ENCODE measurements at places on chromosomes 6 and 20.
A peak's percentile ranks its signal among the peaks of the same experiment; 100 is the strongest.

- DNase-seq, result peak; percentile 85
These were observed 31.7 kb upstream of the TBPL1 start for GRCh38 chr6:133921249-133921859.

DNA sequence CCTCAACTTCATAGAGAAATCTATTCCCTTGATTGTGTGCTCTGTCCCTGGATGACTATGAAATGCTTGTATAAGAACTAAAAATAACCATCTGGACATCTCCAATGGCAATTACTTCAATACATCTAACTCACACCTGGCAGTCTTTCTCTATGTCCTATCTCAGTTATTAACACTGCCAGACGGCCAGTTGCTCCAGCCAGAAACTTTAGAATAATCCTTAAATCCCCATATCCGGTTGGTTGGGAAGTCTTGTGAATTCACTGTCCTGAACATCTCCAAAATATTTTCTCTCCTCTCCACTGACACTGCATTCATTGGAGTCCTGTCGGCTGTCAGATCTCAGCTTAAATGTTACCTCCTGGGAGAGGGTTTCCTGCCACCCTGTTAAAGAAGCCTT lies 12.2 kb upstream of the LAMA2 start:
- DNase-seq, result no peak

DNA sequence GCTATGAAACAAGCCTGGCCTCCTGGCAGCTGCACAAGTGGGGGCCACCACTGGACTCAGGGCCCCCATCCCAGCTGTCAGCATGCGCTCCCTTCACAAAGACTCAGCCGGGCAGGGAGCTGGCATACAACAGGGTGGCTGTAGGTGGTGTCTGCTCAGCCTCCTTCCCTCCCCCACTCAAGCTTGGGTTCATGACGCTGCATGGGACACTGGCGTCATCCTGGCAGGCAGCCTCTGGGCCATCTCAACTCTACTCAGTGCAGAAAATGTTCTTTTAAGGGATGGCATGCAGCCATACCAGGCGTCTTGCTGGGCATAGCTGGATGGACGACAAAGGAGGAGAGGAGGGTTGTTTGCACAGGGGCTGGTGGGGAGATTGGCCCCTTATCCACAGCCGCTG lies 30.5 kb downstream of the SAYSD1 start:
- no peak for DNase-seq

GRCh38 chr6:81613606-81614005 lies 138.9 kb downstream of the TENT5A start:
- DNase-seq, result no peak

DNA sequence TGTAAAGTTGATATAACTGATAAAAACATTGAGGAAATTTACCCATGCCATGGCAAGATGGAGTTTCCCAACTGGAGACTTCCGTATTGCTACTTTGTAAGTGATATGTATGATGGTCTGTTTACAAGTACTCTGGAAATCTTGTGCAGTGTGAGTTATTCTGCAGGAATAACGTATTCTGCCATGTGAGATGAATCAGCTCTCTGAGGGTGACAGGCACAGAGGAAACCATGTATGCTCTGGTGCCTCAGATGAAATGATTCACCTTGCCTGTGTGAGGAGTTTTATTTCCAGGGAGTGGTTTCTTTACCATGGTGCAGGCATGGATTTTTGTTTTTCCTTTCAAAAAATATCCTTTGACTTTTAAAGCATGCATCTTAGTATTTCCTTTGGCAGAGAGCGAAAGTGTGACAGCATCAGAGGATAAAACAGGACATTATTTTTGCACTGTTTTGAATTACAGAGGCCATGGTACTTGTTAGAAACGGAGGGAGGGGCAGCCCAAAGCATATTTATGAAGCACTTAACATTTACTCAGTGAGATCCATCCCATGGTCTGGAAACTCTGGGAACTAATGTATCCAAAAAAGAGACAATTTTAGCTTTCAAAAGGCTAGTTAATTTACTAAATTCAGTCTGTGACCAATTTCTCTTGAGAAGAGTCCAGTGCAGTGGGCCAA lies 36.0 kb upstream of the MTRF1L start:
- no peak for DNase-seq

DNA sequence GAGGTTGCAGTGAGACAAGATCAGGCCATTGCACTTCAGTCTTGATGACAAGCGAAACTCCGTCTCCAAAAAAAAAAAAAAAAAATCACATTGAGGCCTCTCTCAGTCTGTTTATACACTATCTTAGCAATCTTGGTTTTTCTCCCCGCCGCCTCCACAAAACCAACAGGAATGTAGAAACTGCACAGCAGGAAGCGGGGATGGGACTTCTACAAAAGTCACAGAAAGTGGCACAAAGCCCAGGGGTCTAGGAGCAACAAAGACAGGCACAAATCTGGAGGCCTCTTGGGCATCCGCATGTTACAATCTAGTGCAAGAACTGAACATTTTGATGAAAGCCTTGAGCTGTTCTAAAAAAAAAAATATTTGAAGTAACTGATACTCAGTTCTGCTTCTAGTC lies 48.6 kb downstream of the KDM1B start:
- no peak for DNase-seq

DNA sequence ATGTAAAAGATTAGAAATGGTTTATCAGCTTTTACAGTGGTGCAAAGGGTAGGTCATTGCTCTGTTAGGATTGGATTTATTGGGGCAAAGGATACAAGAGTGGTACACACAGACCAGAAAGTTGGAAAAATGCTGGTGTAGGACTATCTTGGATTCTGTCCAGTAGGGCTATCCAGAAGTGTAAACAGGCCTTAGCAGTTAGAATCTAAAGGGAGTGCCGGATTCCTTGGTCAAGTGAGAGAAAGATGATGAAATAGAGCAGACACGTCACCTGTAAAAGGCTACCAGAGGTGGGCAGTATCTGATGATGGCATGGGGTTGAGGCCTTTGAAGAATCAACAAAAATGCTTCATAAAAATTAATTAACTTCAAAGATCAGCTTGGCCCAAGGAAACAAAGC lies 975.9 kb downstream of the KIF16B start:
- no peak for DNase-seq

GRCh38 chr20:31547720-31548298 lies 33.6 kb downstream of the HM13 start:
- DNase-seq, result peak; percentile 54

- DNase-seq, result no peak
These were observed 19.4 kb downstream of the DSTN start for GRCh38 chr20:17589161-17589834.

DNA sequence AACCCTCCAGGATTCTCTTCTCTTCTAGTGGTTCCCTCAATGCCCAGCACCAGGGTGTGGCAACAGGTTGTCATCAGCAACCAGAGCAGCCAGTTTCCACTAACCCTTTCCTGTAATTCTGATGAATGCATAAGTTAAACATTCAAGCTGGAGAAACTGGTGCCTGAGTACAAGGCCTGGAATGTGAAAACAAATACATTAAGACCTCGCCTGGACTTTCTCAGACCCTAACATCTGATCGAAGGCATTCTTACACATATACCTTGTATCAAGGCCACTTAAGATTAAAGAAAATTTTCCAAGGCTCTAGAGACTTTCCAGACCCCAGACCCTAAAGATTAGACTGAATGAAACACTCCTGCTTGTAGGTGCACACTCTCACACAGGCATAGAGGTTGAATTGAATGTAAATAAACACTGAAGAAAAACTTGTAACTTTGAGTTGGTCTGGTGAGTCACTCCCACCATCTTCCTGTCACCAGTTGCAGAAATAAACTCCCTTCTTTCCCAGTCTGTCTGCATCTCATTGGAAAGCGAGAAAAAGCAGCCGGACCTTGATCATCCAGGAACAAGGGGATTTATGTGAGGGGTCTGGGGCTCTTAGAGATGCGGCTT lies 9.0 kb downstream of the LRP11 start:
- DNase-seq, result no peak

GRCh38 chr20:53934421-53935343 lies 135.7 kb downstream of the BCAS1 start:
- peak; percentile 81 for DNase-seq

- no peak for DNase-seq
These were observed 259.3 kb downstream of the KIF16B start for GRCh38 chr20:16313917-16314316.

GRCh38 chr20:50379049-50379990 lies 130.9 kb upstream of the PTPN1 start:
- DNase-seq, result no peak

DNA sequence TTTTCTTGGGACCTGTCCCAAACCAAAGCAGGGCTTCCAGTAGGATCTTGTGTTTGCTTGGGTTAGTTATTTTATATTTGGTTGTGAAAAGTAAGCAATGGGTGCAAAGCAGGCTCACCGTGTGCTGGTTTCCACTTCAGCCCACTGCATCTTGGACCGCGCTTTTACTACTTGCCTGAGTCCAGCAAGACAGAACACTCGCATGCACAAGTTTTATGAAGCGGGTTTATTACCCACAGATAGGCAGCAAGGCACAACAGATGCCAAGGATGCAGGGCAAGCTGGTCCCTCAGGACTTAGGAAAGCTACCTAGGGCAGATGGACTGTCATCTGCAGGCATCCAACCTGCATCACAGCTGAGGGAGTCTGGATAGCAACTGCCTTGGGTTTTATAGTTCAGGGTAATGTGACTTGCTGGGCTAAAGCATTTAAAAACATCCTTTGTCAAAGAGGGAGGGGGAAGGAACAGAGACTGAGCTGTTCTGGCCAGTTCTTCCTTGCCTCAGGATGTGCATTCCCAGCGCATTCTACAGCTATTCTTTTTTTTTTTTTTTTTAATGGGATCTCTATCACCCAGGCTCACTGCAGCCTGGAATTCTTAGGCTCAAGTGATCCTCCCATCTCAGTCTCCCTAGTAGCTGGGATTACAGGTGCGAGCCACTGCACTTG lies 18.5 kb downstream of the CITED2 start:
- DNase-seq, result no peak

DNA sequence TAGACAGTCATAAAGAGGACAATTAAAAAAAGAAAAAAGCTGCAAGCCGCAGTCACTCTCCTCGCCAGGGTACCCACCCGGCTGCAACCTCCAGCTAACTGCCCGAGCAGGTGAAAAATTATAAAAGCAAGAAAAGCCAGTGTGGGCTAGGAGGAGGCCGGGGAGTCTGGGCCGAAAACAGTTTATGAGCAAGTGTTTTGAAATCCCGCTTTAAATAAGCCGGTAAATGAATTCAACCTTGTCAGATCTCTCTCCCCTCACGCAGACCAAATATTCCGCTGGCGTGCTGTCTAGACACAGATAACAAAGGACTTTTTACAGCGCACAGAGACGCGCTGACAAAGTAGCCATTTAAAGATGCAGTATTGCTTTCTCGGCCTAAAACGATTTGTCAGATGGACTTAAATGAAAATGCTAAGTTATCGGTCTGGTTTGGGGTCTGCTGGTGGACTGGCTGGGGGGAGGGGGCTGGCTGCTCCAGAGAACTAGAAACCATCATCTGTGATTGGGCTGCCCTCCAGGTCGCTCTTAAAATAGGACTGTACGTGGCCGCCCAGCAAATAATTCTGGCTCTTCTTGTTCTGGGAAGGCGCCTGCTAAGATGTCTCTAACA lies 24.6 kb downstream of the PMEPA1 start:
- DNase-seq, result no peak

GRCh38 chr6:131669891-131670290 lies 31.3 kb downstream of the OR2A4 start:
- no peak for DNase-seq

DNA sequence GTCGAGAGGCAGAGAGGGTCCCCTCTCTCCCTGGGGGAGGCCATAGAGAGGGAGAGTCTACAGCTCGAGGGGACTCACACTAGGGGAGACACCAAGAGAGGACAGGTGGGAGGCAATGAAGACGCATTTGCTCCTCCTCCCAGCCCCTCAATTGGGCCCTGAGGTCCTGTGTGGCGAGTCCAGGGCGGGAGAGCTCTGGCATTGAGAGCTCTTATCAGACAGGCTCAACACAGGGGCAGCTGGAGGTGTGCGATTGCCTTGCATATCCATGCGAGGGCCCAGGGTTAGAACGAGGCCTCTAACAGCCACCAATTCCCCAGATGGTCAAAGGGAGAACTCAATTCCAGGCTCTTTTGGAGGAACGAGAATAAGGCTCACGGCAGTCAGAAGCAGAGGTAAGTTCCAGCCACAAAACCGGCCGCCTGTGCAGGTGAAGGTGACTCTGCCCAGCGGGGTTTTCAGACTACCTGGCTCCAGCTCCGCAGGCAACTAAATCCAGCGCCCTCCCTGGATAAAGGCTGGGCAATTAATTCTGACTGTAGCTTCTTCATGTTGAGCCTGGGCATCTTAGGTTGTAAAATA lies 94.0 kb upstream of the MPC1 start:
- DNase-seq, result no peak

DNA sequence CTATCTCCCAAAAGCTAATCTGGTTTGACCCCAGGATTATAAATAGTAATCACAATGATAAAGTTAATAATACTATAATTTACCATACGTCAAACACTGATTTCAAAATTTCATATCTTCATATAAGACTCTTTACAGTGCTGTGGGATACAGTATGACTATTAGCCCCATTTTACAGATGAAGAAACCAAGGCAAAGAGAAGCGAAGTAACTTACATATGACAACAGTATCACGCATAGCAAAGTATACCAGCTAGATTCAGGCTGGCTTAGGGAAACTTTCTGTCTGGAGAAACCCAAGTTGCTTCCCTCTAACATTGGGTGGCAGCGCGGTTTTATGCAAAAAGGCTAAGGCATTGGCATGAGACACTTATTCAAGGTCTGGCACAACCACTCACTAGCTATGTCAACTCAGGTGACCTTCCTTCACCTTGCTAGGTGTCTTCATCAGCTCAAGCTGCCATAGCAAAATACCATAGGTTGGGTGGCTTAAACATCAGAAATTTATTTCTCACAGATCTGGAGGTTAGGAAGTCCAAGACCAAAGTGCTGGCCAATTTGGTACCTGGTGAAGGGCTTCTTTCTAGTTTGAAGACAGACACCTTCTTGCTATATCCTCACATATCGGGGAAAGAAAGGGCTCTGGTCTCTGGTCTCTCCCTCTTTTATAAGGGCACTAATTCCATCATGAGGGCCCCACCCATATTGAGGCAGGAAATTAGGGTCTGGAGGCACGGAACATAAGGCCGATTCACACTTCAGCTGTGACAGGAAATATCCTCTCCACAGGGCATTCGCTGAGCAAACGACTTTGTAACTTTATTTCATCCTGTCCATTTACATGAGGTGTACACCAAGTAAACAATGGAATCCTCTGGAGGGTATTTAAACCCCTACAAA lies 22.4 kb upstream of the UTRN start:
- no peak for DNase-seq

DNA sequence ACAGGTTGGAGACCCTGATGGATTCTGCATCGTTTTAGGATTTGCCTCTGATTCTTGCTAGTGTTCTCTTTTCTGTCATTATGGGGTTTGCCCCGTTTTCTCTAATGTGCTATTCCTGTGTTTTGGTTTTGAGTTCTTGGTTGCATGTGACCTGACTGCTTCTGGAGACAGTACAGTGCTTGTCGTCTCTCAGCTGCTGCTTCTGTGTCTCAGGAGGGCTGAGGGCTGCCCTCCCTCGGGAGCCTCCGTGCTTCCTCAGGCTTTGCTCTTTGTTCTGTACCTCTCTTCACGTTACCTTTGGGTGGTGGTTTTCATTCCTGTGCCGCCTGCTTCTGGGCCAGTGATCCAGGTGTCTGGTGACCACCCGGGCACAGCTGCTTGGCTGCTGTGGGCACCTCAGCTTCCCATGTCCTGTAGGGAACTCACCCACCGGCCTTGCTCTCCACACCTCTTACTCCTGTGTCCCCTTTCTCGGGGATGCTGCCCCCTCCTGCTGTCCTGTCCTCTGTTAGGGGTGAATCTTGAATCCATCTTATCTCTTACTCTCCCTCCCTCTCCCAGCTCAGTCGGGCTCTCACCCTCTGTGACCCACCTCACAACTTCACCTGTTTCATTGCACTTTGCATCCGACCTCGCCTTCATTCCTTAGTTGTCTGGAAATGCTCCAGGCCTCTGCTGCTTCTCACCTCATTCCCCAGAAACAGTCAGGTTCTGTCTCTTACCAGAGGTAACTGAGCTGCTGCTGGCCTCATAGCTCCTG lies 33.2 kb downstream of the PANK2 start:
- DNase-seq, result no peak
